ENCODE measurements at places on chromosomes 6 and 20. TPM values are rescaled to one million over a fixed set of nuclear protein-coding genes. Genes with fewer than 3 reads are reported as not detected.

- no peak for DNase-seq
Observed at GRCh38 chr6:44129841-44130322, 2.5 kb downstream of the TMEM63B start.

PAX1 gene
- total RNA-seq, result not detected

PNRC1 gene
- total RNA-seq, result 85.6 TPM

DNA sequence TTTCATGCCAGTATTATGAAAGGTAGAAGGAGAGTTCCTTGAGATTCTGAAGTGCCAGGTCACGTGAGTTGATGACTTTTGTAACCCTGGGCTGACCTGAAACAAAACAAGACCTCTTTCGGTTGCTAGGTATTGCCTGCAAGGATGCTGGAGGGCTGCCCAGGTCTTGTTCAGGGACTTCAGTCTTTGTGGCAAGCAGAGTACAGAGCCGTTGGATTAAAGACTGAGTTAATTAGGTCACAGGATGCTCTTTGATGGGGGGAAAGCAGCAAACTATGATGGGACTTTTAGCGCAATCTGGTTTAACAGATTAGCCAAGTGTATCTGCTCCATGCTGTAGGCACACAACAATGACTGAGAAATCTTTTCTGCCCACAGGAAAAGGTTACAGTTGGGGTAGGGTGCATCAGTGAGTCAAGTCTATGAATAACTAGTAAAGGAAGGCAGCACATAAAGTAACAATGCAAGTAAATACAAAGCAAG lies 12.8 kb upstream of the ELOVL5 start:
- peak; percentile 67 for DNase-seq

GRCh38 chr20:25280574-25281535 lies 33.0 kb downstream of the PYGB start:
- DNase-seq, result peak; percentile 2

NR2E1 gene
- total RNA-seq, result not detected
